ENCODE measurements at places on chromosomes 7 and 10. TPM values are rescaled to one million over a fixed set of nuclear protein-coding genes. Genes with fewer than 3 reads are reported as not detected.

HBP1 gene
- 45.4 TPM for total RNA-seq

ACBD7 gene
- total RNA-seq: not detected

CALCR gene
- total RNA-seq: not detected

RSPH10B gene
- total RNA-seq: not detected

INHBA gene
- 14.1 TPM for total RNA-seq

SLC26A3 gene
- not detected for total RNA-seq

DYDC2 gene
- total RNA-seq: not detected

RBP4 gene
- 2.1 TPM for total RNA-seq

SEMA3C gene
- total RNA-seq: 60.8 TPM

GLI3 gene
- 10.5 TPM for total RNA-seq

PRSS58 gene
- not detected for total RNA-seq

CCDC186 gene
- 19.5 TPM for total RNA-seq

GHRHR gene
- not detected for total RNA-seq

CNOT4 gene
- total RNA-seq: 26.5 TPM

GTF2IRD1 gene
- 13.2 TPM for total RNA-seq

- DNase-seq: no peak
Measured at GRCh38 chr10:26367771-26368170, 70.4 kb upstream of the APBB1IP start.

GRCh38 chr10:120453886-120454285, 3.1 kb upstream of the PLPP4 start:
- DNase-seq: no peak

- no peak for DNase-seq
Measured at GRCh38 chr7:45568536-45569289, 5.5 kb upstream of the ADCY1 start.

DNA sequence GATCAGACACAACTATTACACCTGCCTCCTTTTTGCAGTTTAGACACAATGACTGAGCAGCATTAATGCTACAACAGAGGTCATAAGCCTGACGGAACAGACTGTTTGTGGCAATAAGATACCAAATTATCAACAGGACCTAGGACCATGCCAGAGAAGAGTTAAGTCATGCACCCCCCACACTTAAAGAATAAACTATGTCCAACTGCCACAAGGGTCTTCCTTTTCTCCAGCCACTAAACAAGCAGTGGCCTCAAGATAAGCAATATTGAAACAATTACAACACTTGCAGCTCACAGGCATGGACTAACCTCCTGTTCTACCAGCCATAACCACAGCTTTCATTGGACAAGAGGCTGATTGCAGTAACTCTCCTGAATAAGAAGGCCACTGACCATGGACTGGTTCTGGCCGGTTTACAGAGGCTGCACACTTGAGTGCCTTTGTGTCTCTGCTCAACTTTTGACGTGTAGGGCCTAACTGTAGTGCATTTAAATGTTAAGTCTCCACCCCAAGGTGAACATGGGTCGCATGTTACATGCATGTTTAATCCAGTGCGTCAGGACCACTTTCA, 104.4 kb downstream of the STRA8 start:
- DNase-seq: no peak

DNA sequence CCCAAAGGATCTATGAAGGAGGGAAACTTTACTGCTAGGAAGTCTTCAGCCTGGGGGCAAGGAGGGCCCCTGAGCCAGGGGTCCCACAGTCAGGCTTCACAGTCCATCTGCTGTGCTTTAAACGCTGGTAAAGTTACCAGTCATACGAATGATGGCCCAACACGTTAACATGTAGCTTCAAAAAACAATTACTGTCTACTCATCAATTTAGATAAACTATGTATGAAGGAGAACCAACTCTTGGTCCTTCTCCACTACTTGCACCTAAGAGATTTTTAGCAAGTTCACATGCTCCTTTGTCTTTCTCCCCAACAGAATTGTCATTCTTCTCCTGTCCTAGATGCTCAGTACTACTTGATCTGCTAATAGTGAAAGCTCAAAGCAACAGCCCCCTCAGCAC, 16.6 kb downstream of the JCAD start:
- no peak for DNase-seq

DNA sequence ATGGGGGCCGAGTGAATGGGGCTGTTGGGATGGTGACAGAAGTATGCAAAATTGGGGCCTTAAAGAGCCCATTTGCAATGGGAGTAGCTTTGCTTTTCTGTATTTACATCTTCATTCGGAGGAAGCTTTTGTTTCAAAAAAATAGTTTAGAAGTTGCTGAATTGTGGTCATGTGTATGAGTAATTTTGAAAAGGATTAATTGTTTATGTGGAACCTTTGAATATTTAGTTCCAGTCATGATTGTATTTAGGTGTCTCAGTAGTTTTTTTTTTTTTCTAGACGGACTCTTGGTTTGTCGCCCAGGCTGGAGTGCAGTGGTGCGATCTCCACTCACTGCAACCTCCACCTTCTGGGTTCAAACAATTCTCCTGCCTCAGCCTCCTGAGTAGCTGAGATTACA, 37.2 kb downstream of the RBM33 start:
- DNase-seq: no peak

- no peak for DNase-seq
Measured at GRCh38 chr7:120181499-120181898, 91.5 kb upstream of the KCND2 start.

GRCh38 chr10:110524179-110524858, 26.6 kb downstream of the DUSP5 start:
- no peak for DNase-seq

GRCh38 chr7:25638590-25639244, 410.4 kb upstream of the NPVF start:
- DNase-seq: no peak

DNA sequence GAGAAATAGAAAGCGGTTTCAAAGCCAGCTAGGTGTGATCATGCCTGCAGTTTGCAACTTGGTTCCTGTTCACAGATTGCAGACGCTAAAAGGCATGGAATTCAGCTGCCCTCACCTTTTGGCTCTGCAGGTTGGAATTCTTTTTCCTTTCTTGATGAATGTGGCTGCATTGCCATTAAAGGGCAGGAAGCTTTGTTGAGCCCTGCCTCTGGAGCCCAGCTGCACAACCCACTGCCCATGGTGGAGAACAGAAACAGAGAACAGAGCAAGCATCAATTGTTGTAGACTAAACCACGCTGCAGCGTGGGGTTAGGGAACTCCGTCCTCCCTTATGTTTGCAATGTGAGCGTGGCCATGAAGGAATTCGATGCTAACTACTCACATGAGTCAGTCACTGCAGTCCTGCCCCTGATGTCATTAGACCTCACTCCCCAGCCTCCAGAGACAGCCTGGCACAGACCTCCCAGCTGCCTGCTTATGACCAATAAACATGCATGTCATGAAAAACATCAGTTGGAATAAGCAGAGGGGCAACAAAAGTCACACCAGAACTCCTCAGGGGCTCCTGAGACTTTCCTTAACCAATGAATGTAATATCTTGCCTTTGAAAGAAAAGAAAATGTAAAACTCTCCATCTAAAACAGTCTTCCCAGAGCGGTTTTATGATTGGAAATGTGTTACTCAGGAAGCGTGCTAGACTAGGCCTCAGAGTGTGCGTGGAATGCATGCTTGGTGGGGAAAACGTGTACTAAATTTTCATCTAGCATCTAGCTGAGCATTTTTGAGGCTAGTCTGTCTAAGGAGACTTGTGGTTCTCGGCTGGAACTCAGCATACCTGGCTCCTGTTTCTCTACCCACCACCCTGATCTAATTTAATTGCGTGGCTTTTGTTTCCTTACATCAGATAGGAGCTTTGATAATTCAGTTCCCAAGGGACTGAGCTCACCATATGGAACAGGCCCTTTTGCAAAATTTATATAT, 232.2 kb downstream of the KIAA1217 start:
- DNase-seq: no peak

DNA sequence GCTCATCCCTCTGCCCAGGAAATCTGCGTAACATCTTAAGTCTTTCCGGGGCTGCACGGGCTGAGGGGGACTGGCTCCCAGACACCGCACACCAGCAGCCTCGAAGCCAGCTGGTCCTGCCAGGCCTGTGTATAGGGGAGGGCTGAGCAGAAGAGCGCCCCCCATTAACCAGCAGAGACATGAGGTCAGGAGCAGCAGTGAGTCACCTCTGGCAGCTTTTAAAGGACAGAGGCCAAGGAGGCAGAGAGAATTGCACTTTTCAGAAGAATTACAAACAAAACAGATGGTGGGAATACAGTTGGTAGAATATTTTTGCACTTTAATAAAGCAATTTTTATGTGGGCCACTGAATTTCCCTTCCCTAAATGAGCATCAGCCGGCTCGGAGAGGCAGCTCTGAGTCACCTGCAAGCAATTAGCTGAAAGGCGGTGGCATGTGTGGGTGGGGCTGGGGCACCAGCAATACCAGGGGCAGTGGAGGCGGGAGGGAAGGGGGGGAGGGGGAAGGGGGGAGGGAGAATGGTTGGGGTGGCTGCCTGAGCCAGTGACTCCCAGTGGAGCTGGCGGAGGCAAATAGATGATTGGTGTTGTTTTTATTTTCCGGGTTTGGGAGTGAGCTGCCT, 39.1 kb downstream of the GOLGA7B start:
- DNase-seq: no peak

DNA sequence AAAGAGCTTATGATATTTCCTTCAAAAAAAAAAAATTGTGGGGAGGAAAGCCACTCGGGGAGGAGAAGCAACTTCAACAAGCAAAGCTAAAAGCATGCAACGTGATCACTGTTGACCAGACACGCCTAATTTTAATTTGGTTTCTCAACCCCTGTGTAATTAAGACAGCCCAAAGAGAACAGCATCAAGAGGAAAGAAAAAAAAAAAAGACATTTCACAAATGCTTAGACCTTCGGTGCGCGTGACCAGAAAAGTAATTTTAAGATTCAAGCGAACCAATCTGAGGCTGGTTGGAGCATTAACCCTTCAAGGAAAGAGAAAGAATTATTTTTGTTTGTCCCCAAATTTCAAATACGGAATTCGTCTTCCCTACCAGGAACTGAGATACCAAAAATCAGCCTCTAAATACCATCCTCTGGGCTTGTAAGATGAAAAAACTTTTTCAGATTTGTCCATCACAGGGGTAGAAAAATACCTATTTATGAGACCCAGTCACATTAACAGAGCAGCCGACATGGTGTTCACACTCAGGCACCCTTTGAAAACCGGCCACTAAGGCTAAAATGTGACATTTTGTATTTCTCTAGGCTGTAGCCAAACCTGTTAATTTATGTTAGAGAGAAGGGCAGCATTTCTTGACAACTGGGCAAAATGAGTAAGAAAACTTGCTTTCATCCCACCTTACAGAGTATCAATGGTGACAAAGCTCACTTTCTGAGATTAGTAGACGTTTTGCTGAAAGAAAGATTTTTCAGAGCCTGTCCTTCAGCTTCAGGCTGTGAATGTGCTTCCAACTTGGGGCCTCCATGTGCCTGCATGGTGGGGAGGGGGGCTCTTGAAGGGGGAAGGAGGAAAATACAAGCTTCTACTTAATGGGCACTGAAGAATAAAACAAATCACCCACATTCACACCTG, 179.9 kb upstream of the KLF14 start:
- no peak for DNase-seq

DNA sequence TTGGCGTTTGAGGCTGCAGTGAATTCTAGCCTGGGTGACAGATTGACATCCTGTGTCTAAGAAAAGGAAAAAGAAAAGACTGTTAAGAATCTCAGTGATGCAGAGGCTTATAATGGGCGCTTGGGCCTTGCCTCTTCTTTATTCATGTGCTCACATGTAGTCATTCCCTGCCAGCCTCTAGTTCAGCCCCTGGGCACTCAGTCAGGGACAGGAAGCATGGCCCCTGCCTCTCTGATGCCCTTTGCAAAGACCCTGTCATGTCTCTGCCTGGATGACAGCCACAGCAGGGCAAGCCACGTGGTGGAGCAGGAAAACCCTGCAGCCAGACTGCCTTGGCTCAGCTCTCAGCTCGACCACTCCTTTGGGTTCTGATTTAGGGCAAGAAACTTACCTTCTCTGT, 368.9 kb downstream of the RPS24 start:
- DNase-seq: peak; percentile 72

- DNase-seq: no peak
Measured at GRCh38 chr7:39186131-39186530, 208.4 kb downstream of the POU6F2 start.

DNA sequence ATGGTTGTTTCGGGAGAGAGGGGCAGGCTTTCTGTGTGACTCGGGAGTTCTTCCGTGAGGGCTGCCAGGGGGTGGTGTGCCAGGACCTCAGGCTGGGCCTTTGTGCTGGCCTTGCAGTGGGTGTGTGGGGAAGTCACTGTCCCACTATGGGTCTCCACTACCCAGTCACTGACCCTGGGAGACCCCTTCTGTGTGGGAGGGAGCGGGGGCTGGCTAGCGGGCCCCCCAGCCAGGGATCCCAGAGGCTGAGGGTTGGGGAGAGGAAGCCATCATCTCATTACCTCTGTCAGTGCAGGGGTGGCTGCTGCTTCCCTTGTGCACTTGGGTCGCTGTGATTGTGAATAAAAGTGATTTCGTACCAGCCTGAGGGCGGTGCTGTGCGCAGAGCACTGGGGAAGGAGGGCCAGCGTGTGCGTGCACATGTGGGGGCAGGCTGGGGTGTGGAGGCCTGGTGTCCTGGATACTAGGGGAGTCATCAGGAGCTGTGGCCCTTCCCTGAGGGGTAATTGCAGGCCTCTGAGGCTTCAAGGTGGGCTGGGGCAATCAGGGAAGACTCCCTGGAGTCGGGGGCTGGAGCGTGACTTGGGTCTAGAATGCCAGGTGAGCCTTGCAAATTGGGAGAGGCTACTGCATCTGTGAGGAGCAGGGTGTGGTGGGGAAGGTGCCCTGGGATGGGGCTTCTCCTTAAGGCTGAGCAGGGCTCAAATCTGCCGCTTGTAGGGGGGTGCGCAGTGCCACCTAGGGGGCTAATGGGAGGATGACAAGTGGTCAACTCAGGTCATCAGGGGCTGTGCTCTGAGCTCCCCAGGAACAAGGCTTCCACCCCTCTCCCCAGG, 98.9 kb downstream of the NEURL1 start:
- no peak for DNase-seq

DNA sequence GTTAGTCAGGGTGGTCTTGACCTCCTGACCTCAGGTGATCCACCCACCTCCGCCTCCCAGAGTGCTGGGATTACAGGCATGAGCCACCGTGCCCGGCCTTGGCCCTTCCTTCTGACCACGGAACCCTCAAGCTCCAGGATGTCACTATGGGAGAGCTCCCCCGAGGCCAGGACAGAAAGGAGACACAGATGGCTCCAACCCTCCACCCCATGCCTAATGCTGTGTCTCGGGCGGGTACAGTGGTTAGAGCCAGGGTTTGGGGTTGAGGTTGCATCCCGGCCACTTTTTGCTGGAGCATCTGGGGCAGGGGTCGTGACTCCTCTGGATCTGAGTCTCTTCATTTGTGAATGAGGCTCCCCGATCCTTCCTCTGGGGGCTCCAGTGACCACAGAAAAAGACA, 8.1 kb downstream of the MYL10 start:
- no peak for DNase-seq

- DNase-seq: no peak
Measured at GRCh38 chr10:51109801-51110533, 35.7 kb downstream of the PRKG1 start.

GRCh38 chr10:1043532-1043995, 5.4 kb downstream of the IDI1 start:
- DNase-seq: peak; percentile 81

GRCh38 chr7:116679500-116679899, 7.5 kb downstream of the MET start:
- no peak for DNase-seq
